ENCODE measurements at places on chromosomes 12 and 14.

GRCh38 chr12:69645031-69645430 lies 34.3 kb upstream of the LRRC10 start:
- DNase-seq, result no peak

DNA sequence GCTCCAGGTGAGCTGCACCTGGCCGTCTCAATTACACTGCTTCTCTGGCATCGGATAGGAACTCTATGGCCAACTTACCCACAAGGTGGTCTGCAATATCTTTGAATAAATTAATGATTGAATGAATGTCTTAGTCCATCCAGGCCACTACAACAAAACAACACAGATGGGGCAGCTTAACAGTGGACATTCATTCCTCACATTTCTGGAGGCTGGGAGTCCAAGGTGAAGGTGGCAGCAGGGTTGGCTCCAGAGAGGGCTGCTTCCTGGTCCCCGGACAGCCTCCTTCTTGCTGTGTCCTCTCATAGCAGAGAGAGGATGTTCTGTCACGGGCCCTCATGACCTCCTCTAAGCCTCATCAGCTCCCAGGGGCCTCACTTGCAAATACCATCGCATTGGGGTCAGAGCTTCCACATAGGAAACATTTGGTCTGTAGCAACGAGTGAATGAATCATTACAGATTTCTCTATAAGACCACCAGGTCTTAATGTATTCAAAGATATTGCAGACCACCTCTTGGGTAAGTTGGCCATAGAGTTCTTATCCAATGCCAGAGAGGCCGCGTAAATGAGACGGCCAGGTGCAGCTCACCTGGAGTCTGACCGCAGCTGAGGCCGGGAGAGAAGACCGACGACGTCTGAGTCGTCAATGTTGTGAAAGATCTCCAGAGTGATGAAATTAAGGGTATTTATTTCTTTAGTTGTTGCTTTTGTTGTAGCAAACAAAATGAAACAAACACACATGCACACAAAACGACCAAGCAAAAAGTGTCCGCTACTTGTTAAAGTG lies 182.7 kb upstream of the C14orf180 start:
- DNase-seq, result no peak

DNA sequence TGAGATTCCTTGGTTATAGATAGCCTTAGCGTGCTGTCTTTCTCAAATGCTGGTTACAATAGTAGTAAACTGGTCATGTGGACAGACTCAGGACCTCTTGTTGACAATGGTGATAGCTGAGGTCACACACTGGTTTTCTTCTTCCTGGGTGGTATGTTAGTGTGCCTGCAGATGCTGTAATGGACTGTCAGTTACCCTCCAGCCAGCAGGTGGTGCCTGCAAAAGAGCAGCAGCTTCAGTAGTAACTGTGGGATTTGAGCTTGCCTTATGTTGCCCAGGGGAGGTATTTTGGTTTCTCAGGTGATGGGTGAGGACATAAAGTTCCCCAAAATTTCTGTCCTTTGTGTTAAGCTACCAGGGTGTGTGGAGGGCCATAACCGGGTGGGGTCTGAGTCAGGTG lies 33.7 kb upstream of the SCAF11 start:
- DNase-seq, result no peak

DNA sequence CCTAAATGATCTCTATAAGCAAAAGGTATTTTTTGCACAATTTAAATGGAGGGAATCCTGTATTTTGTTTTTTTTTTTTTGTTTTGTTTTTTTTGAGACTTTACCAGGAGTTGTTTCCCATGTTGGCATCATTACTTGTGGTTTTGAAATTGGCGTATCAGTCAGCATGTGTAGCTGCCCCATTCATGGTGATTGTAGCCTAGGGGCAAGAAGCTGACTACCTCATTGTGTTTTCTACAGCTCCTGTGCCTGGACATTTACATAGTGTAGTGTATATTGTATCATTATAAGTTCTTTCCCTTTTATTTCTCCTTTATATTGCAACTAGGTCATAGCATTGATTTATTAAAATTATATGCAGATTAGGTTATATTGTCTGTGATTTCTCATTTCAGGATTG lies 24.5 kb downstream of the SAMD4A start:
- DNase-seq, result no peak

DNA sequence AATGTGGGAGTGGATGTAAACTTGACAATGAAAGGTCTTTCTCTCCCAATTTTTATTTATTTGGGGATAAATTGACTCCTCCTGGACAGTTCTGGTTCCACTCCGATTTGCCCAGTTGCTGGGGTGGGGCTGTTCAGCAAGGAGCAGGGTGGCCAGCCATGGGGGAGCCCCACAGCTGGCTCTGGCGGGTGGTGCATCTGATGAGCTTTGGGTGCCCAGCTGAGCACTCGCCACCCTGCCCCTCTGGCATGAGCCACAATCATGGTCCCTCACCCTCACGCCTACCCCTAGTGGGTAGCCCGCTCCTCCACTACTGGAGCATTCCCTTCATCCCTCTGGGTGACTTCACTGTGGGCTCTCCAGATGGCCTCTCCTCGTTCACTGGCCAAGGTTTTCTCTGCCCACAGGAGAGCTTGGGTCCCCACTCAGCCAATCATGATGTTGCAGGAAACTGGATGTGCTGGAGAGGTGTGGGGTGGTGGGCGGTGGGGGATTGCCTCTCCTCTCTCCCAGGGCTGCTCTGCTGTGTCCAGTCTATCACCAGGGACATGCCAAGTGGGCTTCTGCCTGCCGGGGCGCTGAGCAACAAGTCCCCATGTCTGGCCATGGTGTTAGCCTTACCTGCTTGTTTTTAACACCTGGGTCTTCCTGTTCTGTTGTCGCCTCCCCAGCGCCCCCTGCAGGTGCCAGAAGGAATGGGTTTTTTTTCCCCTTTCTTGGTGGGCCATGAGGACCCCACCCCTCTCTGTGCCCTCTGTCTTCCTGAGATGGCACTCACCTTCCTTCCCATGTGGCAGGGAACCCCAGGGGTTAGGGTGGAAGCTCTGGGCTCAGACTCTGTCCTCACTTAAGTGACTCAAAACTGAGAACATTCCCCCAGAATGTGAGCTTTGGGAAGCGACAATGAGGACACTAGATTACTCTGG lies 3.4 kb downstream of the CYP46A1 start:
- DNase-seq, result no peak

- DNase-seq, result no peak
These were observed 15.3 kb downstream of the PELI2 start for GRCh38 chr14:56133547-56133946.

- peak; percentile 40 for DNase-seq
These were observed 7.0 kb downstream of the PPP1R12A start for GRCh38 chr12:79927772-79928474.

DNA sequence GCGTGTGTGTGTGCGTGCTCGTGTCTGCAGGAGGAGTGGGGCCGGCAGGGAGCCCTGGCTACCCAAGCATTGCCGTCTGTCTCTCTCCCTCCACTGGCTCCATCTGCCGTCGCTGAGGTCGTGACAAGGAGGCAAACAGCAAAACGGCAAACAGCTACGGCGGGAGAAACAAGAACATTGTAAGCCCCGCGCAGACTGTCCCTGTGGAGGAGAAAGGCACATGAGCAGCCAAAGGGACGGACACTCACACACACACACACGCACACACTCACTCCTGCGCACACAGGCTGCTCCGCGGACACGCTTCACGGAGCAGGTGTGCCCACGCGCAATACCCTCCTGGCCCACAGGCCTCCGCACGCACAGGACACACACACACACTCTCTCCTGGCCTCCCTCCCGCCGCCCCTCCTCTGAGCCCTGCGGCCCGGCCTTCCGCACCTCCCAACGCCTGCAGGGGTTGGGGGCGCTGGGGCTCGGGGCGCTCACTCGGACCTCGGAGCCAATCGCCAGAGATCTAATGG lies 905 bp downstream of the CISTR start:
- peak; percentile 34 for DNase-seq

DNA sequence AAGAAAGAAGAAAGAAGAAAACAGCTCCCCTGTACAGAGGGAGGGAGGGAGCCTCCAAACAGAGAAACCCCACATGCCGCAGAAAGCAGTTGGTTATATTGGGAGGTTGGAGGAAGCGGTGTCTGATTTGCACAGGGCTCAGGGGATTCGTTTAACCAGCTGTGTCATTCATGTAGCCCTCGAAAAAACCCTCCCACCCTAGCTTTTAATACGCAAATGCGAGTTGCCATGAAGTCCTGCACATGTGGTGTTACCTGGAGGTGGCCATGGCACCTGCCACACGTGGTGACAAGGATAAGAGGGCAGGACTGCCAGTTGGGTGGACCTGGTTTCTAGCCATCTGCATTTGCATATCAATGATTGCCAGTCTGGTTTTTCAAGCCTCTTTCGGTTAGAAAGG lies 40.9 kb downstream of the TMEM30B start:
- DNase-seq, result no peak

DNA sequence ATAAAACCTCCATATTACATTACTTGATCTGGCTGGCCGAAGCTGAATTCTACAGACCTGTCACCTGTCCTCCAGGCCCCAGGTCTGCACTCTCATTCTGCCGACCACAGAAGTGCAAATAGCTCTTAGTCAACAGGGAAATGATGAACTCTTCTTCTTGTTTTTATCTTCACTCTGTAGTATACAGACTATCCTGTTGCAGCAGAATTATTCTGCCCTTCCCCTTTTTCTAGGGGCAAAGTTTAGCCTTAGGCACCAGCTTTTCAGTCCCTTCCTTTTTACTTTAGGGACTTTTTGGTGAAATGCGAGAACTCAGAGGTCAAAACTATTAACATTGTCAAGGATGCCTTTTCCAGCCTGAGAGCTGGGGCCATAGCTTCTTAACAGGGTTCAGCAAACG lies 229.6 kb upstream of the EGLN3 start:
- DNase-seq, result no peak
